ENCODE measurements at places on chromosomes 16 and 17. TPM values are rescaled to one million over a fixed set of nuclear protein-coding genes. Genes with fewer than 3 reads are reported as not detected.

Gene HID1
- polyA plus RNA-seq = 15.3 TPM

Gene CLEC16A
- polyA plus RNA-seq = 22.5 TPM

Gene TNFSF13
- 13.5 TPM for polyA plus RNA-seq

Gene CKLF
- 36.7 TPM for polyA plus RNA-seq

Gene OSGIN1
- 0.68 TPM for polyA plus RNA-seq

Gene ZNF286A
- polyA plus RNA-seq = 48.8 TPM

Gene HS3ST3A1
- polyA plus RNA-seq = 4.0 TPM

Gene ZNF597
- polyA plus RNA-seq = 4.1 TPM

Gene PRMT7
- 47.1 TPM for polyA plus RNA-seq

Gene PIRT
- not detected for polyA plus RNA-seq

Gene DHX40
- polyA plus RNA-seq = 75.3 TPM

Gene MMP25
- polyA plus RNA-seq = 1.6 TPM

Gene WNT9B
- 17.9 TPM for polyA plus RNA-seq

Gene SHBG
- polyA plus RNA-seq = 4.6 TPM

Gene CCDC154
- 3.9 TPM for polyA plus RNA-seq

Gene TMEM88
- polyA plus RNA-seq = 32.4 TPM

Gene CCL4L2
- 0.53 TPM for polyA plus RNA-seq

Gene LRRC75A
- polyA plus RNA-seq = 5.0 TPM

Measured in renal pelvis (tissue), 12 donors.